ENCODE measurements at places on chromosomes 5 and 9.

DNA sequence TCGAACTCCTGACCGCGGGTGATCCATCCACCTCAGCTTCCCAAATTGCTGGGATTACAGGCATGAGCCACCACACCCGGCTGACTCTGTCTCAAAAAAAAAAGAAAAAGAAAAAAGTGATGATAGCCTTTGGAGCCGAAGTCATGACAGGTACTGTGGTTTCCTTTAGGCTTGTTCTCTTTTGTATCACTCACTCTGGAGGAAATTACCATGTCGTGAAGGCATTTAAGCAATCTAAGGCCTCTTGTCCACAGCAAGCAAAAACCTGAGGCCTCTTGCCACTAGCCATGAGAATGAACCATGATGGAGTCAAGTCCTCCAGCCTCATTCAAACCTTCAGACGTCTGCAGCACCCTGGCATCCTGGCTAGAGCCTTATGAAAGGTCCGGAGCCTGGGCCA is 286.1 kb downstream of the RAB3C start:
- no peak for DNase-seq

DNA sequence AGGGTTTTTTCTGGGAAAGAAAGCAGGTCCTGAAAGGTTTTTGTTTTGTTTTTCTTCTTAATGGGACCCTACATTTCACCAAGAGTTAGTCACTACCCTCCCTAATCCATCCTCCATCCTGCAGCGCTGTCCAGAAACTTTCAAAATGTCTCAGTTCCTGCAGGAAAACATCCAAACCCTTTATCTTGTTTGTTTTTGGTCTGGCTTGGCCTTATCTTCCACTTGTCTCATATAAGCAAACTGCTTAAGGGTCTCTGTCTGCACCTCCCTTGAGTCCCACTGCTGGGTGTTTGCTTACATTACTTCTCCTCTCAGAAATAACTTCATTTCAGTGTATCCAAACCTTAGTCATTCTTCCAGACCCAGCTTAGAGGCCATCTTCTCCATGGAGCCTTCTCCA is 11.0 kb upstream of the TRAF1 start:
- DNase-seq: no peak

DNA sequence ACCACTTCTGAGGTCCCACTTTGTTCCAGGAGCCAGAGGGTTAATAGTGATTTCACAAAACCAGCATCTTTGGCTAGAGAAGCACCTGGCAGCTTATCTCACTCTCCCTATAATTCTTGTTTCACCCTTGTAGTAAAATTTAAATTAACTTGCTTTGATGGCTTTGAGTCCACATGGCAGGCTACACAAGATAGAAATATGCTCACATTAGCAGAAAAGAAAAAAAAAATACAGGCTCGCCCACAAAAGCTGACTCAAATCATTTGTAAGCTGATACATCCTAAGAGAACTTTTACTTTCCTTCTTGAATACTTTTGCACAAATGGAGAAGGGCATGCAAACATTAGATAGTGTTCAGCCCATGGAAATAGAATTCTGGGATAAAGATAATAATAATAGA is 36.2 kb downstream of the TNFSF15 start:
- no peak for DNase-seq

DNA sequence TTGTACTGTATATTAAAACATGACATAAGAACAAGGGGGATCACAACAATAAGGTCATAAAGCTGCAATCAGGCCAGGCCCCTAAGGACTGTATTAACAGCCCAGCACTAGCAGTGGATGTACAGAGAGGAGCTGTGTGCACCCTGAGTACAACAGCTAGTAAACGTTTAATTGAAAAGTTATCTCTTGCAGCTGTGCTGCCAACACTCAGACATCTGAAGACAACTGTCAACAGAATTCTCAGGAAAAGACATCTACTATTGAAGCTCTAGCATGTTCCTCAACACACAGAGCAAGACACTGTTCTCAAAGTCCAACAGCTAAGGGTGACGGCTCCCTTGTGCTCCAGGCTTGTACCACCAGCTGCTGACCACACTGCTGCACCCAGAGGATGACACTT is 199.6 kb downstream of the DCP2 start:
- no peak for DNase-seq

DNA sequence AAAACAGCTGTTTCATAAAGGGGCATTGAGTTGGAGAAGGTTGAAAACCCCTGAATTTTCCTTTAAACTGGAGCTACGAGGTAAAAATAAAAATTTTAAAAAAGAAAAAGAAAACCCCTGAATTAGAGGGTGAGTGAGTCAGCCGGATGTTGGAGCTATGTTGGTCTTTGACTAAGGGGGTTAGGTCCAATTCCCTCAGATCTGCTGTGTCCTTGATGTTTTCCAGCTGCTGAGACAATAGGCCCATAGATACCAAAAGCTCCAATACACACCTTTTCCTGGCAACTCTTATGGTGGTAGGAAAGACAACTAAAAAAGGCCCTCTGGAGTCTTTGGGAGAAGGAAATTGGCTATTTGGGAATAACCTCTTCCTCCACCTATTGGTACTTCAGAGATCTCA is 79.4 kb upstream of the SAP30L start:
- DNase-seq: no peak

DNA sequence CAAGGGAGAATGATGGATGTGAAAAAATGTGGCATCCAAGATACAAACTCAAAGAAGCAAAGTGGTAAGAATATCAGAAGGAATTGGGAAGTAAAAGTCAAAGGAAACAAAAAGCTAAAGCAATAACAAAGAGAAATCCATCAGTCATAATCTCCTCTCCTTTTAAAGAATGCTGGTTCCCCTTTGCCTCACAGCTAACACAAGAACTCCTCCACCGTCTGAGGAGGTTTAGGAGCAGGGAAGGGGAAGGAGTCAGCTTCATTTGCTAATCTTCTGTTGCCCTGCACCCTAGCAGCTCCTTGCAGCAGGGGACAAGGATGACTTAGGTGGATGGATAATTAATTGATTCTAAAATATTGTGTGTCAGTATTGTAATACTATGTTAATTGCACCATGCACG is 16.4 kb downstream of the CD274 start:
- DNase-seq: no peak

GRCh38 chr5:180284149-180284548 is 7.7 kb downstream of the MAPK9 start:
- no peak for DNase-seq

GRCh38 chr5:65364907-65365306 is 116.8 kb downstream of the ADAMTS6 start:
- no peak for DNase-seq

DNA sequence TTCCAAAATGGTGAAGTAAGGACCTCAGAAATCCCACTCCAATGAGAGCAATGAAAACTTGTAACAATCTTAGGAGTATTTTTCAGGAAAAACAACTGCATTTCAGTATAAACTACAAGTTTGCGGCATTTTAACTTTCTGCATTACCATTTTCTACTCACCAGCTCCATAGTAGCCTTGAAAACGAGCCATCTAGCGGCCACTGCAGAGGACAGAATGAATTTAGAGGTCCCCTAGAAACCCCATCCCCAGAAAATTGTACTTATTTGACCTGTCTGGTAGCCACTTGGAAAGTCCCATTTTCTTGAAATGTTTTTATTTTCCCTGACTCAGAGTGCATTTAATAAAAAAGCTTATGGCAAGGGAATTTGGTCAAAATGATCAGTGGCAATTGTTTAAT is 205.4 kb upstream of the ITGA1 start:
- DNase-seq: no peak

- no peak for DNase-seq
Observed at GRCh38 chr9:125700791-125701190, 6.2 kb downstream of the MAPKAP1 start.

Data from islet precursor cell (in vitro differentiated cells).